ENCODE measurements at places on chromosomes 11 and 22.

DNA sequence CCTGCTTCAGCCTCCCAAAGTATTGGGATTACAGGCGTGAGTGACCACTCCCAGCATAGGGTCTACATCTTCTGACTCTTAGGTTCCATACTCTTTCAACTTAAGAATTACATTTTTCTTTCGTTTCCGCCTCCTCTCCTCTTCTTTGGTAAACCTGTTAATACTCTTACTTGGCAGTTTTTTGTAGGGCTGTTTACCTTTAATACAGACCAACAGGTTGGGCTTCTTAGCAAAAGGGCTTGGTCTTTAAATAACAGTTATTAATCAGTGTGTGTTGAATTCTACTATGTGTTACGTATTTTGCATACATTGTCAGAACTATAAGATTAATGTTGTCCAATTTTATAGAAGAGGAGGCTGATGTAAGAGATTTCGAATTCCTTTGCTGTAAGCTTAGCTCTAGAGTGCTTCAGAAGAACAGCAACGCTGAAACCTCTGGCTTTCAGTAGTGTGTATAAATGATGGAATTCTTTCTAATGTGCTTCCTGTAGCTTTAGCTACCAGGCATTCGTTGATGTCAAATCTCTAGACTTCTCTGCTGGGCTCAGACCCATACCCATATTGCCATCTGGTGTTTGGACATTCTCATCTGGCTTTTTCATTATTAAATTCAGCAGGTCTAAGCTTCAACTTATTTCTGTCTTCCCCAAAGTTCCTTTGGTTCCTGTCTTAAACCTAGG is 3.1 kb downstream of the FDX1 start:
- DNase-seq = no peak

DNA sequence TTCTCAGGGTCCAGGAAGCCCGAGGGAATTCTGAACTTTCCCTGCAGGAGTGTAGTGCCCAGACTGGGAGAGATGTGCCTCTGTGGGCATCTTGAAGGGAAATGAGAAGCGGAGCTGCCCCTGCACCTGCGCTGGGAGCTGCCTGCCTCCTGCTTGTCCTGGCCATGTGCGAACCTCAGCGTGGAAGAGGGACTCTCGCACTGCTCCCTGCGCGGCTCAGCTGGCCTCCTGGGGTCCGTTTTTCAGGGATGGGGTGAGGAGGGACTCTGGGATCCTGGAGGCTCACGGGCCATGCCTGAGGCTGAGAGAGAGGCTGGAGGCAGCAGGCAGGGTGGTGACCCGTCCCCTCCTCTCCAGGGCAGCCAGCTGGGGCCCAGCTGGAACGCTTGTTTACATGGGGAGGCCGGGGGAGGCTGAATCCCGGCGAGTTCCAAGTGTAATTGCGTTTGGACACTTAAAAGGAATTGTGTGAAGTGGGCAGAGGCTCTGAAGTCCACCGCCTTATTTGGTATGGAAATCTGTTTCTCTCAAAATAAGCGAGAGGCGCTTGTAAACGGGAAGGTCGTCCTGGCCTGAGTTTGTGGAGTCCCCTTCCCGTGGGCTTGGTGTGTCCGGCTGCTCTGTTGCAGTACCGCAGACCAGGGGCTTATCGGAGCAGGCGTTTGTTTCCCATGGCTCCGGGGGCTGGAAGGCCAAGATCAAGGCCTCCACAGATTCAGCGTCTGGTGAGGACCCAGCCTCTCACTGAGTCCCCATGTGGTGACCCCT is 1.2 kb upstream of the MRGPRF start:
- DNase-seq = no peak

GRCh38 chr11:18308242-18308641 is 13.7 kb downstream of the HPS5 start:
- no peak for DNase-seq

- DNase-seq = no peak
These were observed 12.7 kb downstream of the ANO3 start for GRCh38 chr11:26344647-26345046.

- DNase-seq = no peak
These were observed 168.1 kb downstream of the ADAMTS15 start for GRCh38 chr11:130616573-130616972.

- no peak for DNase-seq
These were observed 144.3 kb downstream of the TRPC6 start for GRCh38 chr11:101439488-101439887.

GRCh38 chr22:50548040-50548920 is 2.6 kb downstream of the KLHDC7B start:
- no peak for DNase-seq

GRCh38 chr11:14273895-14274294 is 85.1 kb downstream of the RRAS2 start:
- no peak for DNase-seq

DNA sequence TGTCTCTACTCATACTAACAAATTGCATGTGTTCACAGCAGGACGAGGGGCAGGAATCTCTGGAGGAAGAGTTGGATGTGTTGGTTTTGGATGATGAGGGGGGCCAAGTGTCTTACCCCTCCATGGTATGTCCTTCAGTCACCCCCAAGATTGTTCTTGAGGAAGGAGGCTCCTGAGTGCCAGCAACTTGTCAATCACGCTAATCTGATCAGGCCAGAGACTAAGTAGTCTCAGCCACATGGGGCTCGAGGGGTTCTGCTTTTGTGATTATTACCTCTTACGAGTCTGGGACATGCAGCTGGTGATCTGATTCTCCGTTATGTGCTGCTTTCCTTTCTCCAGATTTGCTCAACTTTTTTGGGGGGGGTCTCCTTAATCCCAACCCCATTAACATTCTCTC is 54.3 kb downstream of the CTNND1 start:
- DNase-seq = no peak

GRCh38 chr11:25396847-25397246 is 900.0 kb downstream of the LUZP2 start:
- no peak for DNase-seq

DNA sequence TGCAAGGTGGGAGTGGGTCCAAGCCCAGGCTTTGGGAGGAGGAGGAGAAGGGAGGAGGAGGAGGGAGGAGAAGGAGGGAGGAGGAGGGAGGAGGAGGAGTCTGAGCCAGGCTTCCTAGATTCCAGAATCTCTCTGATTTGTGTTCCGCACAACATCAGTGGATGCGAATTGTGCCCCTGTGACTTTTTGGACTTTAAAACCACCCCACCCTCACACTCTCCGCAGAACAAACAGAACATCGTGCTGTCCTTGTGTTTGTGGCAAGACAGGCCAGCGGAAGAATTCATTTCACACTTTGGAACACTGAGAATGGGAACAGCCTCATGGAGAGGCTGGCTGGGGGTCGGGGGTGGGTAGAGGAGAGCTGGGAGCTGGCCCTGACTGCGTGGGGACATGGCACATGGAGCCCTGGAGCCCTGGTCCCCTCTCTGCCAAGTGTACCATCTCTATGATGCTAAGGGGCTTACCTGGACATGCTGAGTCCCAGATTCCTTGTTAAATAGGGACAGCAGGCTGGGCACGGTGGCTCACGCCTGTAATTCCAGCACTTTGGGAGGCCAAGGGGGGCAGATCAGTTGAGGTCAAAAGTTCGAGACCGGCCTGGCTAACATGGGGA is 16.4 kb upstream of the SHANK2 start:
- no peak for DNase-seq

DNA sequence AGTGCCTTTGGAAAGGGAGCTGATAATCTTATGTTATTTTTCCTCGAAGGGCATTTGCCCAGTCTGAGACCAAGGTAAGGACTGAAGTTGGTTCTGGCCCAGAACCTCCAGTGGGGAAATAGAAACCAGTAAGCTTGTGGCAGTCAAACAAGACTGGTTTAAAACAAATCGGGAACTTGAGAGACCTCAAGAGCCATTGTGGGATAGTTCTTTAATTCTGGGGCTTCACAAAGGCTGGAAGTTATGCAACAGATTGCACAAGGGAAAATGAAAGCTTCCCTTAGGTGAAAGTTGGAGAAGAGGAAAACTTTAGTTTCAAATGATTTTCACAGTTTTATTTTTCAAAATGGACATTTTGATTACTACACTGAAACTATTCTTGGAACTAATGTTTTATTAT is 33.5 kb upstream of the RAB38 start:
- no peak for DNase-seq

GRCh38 chr11:24567380-24567779 is 70.5 kb downstream of the LUZP2 start:
- DNase-seq = no peak

GRCh38 chr11:44275241-44275640 is 34.7 kb downstream of the ALX4 start:
- no peak for DNase-seq

DNA sequence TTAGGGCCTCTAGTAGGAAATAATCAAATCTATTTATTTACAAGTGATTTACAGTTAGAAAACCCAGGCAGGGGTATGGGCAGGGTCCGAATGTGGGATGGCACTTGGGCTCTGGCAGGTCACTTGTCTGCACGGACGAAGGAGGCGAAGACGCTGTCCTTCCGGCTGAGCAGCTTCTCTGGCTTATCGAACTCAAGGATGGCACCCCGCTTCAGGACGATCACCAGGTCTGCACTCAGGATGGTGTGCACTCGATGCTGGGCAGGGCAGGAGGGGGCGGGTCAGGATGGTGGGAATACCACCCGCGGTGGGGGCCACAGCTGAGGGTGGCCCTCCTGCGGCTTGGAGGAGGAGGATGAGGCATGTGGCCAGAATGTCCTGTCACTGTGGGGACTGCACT is 4.4 kb upstream of the KCNJ11 start:
- no peak for DNase-seq

GRCh38 chr22:35138521-35138920 is 72.6 kb downstream of the ISX start:
- DNase-seq = no peak

GRCh38 chr22:46655861-46656608 is 35.8 kb downstream of the GRAMD4 start:
- no peak for DNase-seq

GRCh38 chr11:75430714-75431532 is 2.1 kb downstream of the KLHL35 start:
- no peak for DNase-seq

DNA sequence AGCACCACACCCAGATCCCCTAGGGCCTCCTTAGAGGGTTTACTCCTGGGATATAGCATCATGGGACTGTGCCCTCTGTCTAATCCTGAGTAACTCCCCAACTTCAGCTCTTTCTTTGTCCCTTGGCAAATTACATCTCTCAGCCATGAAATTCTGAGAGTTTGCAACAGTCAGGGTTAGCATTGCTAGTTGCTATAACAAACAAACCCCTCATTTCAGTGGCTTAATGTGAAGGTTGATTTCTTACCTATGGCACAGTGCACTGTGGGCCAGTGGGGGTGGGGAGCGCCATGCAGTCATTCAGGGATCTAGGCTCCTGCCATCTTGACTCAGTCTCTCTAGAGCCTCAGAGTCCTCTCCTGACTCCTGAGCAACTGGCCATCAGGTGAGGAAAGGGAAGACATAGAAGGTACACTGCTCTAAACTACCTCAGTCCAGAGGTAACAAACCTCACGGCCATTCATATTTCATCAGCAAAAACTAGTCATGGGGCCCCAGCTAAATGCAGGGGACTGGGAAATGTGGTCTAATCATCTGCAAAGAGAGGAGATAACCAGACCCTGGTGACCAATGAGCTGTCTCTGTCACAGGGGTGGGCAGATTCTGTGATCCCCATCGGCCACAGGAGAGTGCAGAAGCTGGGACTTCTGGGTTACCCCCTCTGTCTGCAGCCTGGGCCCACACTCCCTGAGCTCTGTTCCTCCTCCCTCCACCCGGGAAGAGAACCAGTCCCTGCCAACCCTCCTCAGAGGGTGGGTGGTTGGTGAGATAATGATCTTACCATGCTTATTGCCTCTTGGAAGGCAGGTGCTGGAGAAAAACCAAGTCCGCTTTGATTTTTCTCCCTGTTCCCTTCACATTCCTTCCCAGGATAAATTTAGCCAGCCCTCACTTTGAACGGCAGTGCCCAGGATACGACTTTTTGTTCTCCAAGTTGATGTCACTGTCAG is 17.5 kb downstream of the PRG3 start:
- DNase-seq = no peak

GRCh38 chr11:113874581-113875233 is 665 bp downstream of the USP28 start:
- DNase-seq = no peak

DNA sequence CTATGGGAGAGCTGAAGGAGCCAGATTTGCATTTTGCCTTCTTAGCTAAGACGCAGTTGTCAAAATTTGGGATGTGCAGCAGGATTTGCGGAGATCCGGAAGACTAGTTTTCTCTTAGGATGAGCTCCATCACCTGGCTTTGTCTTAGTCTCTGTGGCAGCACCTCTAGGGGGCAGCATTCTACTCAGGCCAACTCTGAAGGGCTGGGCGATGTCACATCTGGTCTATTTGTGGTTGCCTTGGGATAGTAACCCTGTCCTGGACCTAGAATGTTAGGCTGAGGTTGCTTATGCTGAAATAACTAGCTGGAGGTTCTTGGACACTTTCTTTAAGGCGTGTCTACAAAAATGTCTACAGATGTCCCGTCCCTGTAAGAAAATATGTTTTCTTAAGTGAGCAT is 116.2 kb downstream of the FAT3 start:
- no peak for DNase-seq

DNA sequence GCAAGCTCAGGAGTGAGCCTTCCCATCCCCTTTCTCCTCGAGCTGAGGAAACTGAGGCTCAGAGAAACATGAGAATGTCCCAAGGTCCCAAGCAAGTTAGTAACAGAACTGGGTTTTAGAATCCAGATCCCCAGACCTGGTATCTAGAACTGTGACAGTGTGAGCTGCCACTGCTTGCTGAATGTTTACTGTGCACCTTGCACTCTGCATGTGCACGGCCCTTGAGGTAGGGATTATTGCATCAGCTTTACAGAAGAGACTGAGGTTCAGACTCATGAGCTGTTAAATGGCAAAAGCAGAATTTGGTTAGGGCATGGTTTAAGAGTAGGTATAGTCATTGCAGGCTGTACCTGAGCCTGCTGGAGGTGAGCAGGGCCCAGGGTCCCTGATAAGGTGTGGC is 3.8 kb upstream of the MPPED1 start:
- no peak for DNase-seq

All from hematopoietic multipotent progenitor cell treated with erythropoietin and hydrocortisone succinate and interleukin-3 and kit ligand, for 17 days (in vitro differentiated cells).